ENCODE measurements at places on chromosomes 5 and 9.

GRCh38 chr5:117759849-117760499 lies 1185.4 kb upstream of the SEMA6A start:
- no peak for DNase-seq

DNA sequence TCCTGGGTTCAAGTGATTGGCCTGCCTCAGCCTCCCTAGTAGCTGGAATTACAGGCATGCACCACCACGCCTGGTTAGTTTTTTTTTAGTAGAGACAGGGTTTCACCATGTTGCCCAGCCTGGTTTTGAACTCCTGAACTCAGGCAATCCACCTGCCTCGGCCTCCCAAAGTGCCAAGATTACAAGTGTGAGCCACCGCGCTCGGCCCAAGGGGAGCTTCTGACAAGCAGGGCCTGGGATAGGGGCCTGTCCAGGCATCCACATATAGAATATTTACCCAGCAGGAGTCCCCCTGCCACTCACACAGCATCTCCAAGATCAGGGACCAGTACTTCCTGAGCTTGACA lies 10.1 kb downstream of the IRF1 start:
- DNase-seq, result no peak

DNA sequence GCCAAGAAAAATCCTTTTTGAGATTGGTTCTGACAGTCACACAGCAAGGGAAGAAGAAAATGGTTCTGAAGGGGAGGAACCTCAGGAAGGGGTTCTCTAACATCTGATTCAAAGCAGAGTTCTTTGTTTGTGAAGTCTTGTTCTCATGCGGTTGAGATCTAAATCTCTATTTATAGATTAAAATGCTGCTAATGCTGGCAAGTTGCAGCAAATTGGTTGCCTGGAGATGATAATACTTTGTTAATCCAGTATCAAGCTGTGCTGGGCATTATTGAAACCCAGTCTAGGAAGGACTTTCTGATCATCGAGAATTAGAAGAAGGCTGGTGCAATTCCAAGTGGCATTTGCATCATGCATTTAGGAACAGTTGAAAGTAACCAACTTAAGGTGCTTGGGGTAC lies 34.0 kb upstream of the SLC28A3 start:
- no peak for DNase-seq

- DNase-seq, result no peak
Observed at GRCh38 chr5:32285510-32286138, 27.1 kb downstream of the MTMR12 start.

- DNase-seq, result no peak
Observed at GRCh38 chr5:40679913-40680681, at the start of gene PTGER4. Gene PTGER4, plus strand, starts transcription at chr5:40679915. Its CDS starts 1,079 bp downstream, at chr5:40680994.

DNA sequence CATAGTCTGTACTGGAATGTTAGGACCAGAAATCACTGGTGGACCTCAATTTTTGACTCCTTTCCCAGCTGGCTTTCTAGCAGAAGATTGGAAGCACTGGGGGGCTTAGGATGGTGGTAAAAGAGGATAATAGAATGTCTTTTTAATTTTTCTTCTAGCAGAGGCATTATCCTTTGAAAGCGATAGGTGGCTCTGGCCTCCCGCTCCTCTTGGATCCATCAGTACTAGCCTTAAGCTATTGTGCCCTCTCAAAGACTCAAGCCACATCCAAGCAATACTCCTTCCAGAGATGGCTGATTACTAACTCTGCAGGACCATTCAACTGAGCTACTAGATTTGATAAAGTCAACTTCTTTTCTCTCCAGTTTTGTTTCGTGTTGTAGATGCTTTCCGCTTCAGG lies 610.6 kb downstream of the CDH12 start:
- no peak for DNase-seq
